ENCODE measurements at places on chromosomes 11 and 22.

DNA sequence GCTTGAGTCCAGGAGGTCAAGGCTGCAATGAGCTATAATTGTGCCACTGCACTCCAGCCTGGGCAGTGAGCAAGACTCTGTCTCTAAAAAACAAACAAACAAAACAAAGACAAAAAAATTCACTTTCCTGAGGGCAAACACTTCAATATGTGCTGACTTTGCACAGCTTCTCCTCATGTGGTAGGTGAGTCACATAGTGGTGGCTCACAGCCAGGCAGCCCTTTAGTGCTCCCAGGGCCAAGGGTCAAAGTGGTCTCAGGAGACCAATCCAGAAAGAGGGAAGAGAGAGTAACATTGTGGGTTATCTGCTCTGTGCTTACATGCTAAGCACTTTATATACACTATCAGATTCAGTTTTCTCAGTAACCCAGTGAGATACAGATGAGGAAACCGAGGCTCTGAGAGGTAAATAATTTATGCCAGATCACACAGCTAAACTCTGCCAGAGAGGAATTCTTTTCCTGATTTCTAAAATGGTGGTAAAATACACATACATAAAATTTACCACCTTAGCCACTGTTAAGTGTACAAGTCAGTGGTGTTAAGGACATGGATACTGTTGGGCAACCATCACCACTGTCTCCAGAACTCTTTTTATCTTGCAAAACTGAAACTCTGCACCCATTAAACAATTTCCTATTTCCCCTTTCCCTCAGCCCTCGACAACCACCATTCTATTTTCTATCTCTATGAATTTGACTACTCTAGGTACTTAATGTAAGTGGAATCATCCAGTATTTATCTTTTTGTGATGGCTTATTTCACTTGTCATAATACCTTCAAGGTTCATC lies 231.7 kb upstream of the NARS2 start:
- no peak for DNase-seq

DNA sequence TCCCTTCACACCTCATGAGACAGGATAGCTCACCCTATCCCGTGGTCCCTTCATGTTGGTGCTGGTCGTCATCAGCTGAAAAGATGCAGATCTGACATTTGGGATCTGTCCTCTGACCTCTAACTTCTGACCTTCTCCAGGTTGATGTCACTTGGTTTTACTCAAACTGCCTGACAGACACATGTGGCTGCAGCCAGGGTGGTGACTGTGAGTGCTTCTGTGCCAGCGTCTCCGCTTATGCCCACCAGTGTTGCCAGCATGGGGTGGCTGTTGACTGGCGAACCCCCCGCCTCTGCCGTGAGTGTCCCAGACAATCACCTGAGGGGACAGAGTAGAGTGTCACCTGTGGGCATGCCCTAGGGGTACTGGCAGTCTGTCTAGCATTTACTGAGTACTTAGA lies 49.7 kb downstream of the OTOG start:
- no peak for DNase-seq

DNA sequence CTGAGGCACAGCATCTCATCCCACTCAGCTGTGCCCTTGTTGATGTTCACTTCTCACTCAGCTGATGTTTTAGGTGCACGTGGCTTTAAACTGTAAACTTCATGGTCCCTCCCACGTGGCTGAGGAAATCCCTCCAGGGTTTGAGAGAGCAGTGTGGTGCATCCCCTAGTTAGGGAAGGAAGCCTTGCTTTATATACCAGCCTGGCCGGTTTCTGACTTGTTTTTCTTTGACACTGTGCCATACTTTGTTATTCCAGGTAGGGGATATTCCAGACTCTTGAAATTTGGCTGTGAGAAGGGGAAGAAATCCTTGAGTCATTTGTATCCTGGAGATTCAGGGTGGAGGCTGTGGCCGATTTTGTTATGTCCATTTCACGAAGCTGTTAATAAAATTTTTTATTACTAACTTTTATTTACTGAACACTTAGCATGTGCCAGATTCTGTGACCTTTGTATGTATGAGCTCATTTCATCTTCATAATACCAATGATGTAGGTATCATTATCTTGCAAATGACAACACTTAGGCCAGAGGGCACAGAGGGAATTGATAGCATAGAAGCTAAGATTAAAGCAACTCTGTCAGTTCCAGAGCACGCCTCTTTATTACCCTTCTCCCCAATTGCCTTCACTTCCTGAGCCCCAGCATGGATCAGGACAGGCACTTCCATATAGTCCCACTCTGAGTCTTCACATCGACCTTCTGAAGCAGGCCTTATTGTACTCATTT lies 116.6 kb downstream of the NAV2 start:
- DNase-seq: no peak

DNA sequence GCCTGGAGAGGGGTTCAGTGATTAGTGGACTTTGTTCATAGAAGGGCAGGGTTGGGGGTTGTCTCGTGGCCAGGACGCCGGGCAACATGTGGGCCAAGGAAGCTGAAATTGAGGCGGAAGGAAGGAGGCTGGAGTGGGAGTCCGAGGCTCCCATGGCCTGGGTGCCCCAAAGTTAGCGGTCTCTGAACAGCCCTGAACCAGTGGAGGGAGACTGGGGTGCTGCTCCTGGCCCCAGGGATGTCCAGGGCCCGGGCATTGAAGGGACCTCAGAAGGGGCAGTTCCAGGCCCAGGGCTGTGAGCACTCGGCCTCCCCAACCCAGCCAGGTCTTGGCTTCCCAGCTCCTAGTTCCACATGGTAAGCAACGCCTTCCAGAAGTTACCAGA lies 59.2 kb upstream of the PRODH start:
- no peak for DNase-seq

GRCh38 chr11:84887055-84887629 lies 740.0 kb downstream of the DLG2 start:
- no peak for DNase-seq

DNA sequence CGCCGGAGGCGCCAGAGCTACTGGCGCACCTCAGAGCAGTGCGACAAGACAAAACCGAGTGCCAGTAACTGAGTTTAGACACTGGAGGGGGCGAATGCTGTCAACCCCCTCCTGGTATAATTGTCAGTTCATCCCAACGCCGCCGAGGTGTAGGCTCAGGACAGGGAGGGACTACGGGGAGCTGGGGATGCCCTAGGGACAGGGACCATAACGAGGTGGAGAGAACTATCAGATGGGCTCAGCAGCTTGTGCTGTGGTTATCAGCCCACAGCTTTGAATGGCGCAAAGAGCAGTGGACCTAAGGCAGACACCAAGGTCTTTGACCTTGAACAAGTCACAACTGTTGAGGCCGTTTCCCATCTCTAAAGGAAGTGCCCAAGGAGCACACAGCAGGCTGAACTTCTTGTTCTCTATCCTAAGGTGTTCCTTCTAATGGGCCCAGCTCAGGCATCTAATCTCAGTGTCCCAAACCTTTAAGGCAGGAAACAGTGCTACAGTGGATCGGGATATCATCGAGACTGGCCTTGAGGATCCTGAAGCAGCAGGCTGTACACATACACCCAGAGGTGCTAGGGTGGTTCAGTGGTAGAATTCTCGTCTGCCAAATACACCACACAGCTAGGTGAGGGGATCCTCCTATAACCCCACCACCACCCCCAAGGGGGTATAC lies 958 bp upstream of the TUT1 start:
- DNase-seq: no peak

DNA sequence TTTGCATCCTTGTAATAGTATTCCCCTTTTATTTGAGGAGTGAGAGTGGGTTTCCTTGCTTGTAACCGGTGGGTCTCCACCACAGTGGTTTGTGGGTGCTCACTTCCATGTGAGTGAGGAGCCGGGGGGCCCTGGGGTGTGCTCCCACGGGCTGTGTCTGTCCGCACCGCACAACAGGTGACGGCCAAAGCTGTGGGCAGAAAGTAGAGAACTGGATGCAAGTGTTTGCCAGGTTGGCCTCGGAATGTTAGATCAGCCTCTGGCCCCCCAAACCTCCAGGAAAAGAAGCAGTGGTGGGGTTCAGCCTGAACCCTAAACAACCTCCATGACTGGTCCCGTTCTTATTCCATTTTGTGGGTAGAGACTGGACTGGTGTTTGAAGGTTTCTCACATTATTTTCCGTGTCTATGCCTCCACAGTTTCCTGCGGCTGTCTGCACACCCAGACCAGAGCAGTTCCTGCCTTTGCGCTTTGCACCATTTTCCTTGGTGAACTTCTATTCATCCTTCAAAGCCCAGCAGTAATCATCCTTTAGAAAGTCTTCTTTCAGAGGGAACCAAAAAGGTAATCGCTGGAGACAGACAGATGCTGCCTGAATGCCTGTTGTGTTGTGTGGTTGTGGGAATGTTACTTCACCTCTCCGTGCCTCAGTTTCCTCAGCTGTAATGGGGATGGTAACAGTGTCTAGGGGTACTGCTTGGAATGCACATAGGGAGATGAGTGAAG lies 77.2 kb downstream of the MYEOV start:
- no peak for DNase-seq

DNA sequence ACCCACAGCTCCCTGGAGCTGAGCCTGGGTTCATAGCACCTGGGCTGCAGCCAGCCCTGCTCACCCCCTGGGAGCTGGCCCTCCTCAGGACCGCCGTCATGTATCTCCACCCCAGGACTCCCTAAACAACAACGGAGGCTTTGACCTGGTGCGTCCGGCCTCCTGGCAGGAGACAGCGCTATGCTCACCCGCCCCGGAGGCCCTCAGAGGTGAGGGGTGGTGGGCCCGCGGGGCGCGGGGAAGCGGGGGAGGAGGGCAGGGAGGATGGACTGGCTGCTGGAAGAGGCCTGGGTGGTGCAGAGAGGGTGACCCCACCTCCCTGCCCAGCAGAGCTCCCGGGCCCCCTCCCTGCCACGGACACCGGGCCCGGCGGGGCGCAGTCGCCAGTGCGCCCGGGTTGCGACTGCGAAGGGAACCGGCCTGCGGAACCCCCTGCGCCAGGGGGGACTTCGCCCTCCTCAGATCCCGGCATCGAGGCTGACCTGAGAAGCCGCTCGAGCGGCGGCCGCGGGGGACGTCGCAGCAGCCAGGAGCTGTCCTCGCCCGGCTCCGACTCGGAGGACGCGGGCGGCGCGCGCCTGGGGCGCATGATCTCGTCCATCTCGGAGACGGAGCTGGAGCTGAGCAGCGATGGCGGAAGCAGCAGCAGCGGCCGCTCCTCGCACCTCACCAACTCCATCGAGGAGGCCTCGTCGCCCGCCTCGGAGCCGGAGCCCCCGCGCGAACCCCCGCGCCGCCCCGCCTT lies 3.1 kb downstream of the MAPK8IP2 start:
- DNase-seq: no peak

DNA sequence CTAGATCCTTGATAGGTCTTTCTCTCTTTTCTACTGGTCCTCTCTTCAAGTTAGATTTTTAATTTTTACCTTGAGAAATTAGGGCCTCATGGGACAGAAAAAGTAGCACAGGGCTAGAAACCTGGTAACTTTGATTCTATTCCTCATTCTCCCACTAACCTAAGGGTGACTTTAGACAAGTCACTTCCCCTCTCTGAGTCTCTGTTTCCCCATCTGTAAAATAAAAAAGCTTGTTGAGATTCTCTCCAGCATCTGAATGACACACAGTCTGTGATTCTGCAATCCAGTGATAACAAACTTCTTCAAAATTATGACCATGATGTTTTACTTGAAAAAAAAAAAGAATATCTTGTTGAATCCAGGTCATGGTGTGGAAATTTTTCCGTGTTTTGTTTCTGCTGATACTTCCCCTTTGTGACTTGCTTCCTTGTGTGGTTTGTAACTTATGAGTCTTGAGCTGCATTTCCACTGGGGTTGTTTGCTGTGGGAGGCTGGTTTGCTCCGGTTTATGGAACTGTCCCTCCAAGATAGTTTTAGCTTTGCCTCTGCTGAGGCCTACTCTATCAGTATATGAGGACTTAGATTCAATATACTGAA lies 9.8 kb upstream of the MPEG1 start:
- DNase-seq: no peak

GRCh38 chr11:43631732-43632131 lies 48.8 kb upstream of the HSD17B12 start:
- DNase-seq: no peak

DNA sequence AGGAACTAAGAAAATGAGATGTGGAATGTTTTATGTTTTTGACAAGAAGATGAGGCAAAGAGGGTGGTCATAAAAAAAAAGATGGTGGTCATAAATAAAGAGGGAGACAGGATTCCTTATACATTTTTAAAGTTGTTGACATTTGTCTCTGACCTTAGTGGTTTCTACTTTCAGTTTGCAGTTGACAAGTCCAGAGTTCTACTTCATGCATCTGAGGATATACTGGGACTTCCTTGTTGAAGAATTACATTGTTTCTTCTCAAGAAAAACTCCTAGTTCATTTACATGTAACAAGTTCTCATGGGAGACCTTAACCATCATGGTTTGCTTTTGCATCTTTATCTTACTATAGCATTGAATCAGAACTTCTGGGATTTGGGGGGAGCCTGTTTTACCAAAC lies 1.2 kb downstream of the OR6X1 start:
- no peak for DNase-seq

- no peak for DNase-seq
Measured at GRCh38 chr22:48752451-48753380, 1075.0 kb downstream of the BRD1 start.

GRCh38 chr11:95686265-95686664 lies 103.3 kb downstream of the FAM76B start:
- no peak for DNase-seq

- DNase-seq: no peak
Measured at GRCh38 chr11:100878474-100878873, 191.4 kb downstream of the ARHGAP42 start.

DNA sequence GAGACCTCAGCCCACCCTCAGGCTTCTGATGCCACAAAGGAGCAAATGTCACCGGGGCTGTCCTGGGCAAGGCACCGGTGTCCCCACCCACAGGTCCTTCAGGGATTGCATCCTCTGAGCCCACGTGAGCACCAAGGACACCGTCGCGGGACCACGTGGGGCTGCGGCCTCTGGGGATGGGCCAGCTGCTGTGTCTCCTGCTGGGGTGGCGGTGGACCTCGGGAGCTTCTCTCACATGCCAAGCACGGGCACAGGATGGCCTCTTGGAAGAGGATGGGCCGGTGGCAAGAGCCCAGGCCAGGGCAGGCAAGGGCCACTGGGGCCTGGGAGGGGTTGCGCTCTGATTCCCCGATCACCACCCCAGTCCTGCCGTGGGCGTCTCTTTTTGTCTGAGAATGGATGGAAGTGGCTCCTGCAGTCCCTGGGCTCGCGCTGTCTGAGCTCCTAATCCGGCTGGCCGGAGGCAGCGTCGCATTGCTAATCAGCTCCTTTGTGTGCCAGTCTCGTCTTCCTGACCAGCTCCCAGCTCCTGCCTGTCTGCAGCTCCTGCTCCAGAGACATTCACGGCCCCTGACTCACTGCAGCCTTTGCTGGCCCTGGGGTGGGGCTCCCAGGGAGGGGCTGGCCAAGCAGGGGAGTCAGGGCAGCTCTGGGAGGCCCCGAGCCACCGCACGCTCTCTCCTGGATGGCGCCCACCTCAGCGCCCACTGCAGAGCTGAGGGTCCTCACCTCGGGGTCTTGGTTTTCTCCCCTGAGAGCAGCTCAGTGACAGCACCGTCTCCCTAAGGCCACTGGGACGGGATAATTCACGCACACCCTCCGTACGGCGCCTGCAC lies 146.7 kb downstream of the CTTN start:
- DNase-seq: no peak

GRCh38 chr22:36391638-36392037 lies 3.9 kb upstream of the MYH9 start:
- DNase-seq: no peak
